ENCODE measurements at places on chromosomes 1 and 21.

DNA sequence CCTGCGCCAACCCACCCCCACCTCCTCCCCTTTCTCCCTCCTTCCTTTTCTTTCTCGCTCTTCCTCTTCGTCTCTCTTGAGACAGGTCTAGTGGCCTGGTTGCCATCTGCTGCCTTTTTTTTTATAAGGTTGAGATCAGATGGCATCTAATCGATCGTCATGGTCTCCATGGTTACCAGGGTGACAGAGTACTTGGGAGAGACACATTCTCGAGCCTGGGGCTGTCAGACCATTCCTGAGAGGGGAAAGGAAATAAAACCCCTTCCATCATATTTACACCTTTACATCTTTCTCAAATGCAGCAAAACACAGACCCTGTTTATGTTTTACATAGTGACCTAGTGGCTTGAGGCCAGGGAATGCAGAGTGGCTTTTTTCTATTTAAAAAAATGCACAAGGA, 53.5 kb upstream of the SLC22A15 start:
- DNase-seq = no peak

DNA sequence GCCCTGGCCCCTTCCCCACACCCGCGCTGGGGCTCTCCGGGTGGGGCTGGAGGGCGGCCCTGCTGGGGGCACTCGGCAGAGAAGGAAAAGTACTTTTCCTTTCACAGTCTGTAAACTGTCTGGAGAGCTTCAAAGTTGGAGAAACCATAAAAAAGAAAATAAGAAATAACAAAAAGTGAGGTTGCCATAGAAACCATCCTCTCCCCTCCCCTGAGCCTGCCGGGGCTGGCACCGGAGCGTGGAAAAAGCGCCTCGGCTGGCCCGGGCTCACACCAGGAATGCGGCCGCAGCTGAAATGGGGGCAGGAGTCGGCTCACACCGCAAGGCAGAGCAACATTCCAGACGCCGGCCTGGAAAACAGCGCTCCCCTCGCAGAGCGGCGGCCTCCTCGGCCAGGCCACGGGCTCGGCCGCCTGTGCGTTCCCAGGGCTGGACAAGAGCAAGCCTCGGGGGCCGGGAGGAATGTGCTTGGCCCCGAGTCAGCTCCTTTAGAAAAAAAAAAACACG, 69.2 kb downstream of the MORN1 start:
- DNase-seq = no peak

GRCh38 chr1:88680911-88681622, 3.0 kb upstream of the PKN2 start:
- DNase-seq = no peak

- DNase-seq = peak; percentile 77
These were observed 204.2 kb upstream of the RRP15 start for GRCh38 chr1:218080863-218081262.

GRCh38 chr1:97451046-97451826, 469.6 kb downstream of the DPYD start:
- DNase-seq = no peak

GRCh38 chr21:43961382-43961909, 50.7 kb upstream of the TRAPPC10 start:
- no peak for DNase-seq

GRCh38 chr1:24605534-24606295, 37.4 kb upstream of the SRRM1 start:
- no peak for DNase-seq
